ENCODE measurements at places on chromosomes 3 and 15.

DNA sequence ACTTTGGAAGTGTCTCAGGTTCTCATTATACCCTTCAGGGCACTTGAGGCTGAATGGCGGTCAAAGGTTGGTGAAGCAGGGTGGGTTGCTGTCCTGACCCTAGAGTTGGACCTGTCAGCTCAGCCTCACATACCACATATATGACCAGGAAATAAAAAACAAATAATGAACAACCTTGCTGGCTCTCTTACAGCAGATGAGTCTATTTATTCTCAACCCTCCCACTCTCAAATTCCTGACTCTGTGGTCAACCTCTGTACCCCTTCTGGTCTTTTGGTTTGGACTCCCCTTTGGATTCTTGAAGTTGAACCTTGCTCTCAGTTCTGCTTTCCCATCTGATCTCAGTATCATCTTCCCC is 16.9 kb downstream of the PPP2R3A start:
- DNase-seq, result no peak

DNA sequence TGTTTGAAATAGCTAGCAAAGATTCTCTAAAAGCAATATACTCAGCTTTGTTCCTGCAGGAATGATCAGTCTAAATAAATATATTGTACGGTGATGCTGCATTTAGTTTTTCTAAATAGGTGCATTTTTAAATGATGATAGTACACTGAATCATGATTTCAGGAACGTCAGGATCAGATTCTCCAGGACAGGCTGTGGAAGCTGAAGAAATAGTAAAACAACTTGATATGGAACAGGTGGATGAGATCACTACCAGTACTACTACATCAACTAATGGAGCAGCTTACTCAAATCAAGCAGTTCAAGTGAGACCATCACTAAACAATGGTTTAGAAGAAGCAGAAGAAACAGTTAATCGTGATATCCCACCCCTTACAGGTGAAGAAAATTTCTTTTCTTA is 46.3 kb upstream of the EIF3J start:
- no peak for DNase-seq

- DNase-seq, result no peak
Observed at GRCh38 chr3:117518364-117518763, 808.8 kb downstream of the TUSC7 start.

- DNase-seq, result no peak
Observed at GRCh38 chr3:72224804-72225509, 440.0 kb upstream of the PROK2 start.

- DNase-seq, result no peak
Observed at GRCh38 chr15:46297766-46298165, 662.9 kb downstream of the SQOR start.

- DNase-seq, result no peak
Observed at GRCh38 chr3:111923806-111924205, 55.0 kb upstream of the ABHD10 start.

- DNase-seq, result no peak
Observed at GRCh38 chr3:192186498-192186897, 540.8 kb downstream of the FGF12 start.

DNA sequence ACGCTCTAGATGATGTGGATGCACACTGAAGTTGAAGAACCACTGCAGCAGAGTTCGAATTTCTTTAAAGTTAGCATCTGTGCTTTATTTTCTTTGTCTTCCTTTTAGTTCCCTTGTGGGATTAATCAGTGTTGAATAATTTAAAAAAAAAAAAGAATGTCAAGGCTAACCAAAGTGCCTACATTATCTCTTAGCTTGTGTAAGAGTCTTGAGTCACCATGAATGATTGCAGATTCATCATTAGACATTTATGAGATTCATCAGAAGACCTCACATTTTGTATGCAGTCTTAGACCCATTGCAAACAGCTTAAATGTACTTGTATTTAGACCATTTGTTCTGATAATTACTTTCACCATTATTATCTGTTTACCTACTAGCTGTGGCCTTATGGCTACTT is 182.2 kb downstream of the FNDC3B start:
- DNase-seq, result no peak

DNA sequence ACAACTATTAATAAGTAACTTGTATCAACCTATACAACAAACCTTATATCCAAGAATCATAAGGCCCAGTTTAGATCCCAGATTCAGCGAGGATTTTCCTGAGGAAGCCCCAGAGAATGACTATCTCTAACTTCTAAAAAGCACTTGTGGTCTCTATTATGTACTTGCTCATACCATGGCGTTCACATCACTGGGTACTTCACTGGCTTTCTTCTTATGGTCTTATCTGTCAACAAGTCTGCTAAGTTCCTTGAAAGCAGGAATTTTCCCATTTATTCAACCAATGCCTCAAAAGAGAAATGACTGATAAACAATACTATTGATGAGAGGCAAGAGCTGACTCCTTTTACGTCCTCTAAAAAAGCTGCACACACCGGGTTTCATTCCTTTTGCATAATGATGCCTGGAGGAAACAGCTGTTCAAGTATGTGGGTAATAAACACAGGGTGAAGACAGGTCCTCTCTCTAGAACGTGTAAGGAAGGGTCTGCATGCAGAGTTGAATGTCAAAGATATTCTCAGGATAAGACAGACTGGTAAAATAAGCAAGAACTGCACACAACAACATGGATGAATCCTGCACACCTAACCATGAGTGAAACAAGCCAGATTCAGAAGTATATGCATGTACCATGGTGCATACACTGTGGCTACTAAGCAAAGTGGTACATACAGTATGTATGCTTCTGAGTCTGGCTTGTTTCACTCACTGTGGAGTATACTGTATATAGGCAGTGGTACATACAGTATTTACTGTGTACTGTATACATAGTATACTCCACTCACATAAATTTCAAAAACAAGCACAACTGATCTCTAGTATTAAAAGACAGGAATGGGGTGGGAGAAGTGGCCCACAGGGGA is 408.7 kb downstream of the SHQ1 start:
- DNase-seq, result no peak

GRCh38 chr15:42955518-42955917 is 34.9 kb upstream of the TTBK2 start:
- DNase-seq, result no peak

- no peak for DNase-seq
Observed at GRCh38 chr15:75059607-75060006, 36.2 kb downstream of the PPCDC start.

DNA sequence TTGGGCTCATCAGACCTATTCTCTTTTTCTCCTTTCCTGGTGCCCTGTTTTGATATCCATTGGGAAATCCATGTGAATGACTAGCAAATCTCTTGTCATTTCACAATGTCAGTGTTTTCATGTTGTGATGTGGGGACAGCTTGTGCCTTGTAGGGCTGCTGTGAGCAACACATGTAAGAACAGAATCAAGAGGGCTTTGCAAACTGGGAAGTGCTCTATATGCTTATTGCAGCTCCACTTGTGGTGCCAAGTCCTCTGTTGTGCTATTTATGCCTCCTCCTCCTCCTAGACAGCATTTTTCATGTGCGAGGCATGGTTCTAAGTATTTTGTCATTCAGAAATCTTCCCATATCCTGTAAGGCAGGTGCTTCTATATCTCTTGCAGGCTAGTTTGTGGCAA is 56.4 kb downstream of the ZNF621 start:
- no peak for DNase-seq

DNA sequence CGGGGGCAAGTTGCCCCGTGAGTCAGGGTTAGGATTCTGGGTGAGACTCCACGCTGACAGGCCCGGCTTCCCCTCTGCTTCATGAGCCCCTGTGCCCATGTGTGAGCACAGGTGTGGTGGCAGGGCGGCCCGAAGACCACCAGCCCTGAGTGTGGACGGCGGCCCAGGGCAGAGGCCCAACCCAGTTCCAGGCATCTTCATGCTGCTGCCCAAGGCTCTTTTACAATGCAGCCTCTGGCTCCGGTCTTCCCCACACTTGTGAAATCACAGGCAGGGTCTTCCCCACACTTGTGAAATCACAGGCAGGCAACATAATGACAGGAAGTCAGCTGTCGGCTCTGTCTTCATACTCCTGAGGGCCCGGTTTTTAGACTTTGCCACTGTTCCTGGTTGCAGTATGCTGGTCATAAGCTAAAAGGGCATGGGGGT is 78.8 kb downstream of the AAGAB start:
- DNase-seq, result no peak

DNA sequence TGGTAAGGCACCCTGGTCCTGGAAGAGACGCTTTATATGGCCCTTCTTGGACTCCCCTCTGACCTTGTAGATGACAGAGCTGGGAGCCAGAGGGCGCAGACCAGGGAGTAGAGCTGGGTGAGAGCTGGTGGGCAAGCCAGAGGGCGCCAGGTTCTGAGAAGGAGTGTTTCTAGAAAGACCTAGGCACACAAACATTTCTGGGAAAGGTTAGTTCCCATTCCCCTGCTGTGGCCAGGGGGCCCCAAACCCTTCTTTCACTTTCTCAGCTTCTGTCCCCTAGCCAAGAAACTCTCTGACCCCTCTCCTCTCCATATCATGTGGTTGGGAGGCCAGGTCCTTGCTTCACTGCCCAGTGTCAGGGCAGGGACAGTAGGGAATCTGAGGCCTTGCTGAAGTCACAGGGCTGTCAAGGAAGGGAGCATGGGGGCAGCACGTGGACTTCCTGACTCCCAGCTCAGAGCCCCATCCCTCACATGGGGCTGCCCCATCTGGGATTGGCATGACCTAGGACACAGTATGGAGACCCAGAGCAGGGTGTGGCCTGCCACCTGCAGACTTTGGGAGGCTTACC is 3.6 kb downstream of the HEMK1 start:
- DNase-seq, result no peak

DNA sequence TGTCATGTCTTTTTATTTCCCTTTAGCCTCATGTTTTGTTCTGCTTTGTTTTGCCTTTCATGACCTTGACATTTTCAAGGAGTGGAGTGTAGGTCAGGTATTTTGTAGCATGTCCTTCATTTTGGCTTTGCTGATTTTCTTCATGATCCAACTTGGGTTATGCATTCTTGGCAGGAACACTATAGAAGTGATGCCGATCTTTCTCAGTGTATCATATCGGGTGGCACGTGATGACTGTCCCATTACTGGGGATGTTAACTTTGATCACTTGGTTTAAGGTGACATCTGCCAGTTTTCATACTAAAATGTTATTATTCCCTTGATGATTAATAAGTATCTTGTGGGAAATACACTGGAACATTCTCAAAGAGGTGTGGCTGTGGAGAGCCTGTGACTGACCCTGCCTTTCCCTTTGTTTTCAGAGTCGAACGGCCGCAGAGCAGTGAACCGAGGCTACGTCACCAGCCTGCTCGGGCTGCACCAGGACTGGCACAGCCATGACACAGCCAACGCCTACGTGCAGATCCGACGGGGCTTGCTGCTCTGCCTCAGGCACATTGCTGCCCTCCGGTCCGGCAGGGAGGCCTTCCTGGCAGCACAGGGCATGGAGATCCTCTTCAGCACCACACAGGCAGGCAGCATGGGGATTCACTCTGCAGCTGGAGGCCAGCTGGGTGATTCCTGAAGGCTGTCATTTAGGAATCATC is 167.7 kb downstream of the AGBL1 start:
- DNase-seq, result no peak

- no peak for DNase-seq
Observed at GRCh38 chr15:52649686-52650085, 29.5 kb downstream of the ATOSA start.

DNA sequence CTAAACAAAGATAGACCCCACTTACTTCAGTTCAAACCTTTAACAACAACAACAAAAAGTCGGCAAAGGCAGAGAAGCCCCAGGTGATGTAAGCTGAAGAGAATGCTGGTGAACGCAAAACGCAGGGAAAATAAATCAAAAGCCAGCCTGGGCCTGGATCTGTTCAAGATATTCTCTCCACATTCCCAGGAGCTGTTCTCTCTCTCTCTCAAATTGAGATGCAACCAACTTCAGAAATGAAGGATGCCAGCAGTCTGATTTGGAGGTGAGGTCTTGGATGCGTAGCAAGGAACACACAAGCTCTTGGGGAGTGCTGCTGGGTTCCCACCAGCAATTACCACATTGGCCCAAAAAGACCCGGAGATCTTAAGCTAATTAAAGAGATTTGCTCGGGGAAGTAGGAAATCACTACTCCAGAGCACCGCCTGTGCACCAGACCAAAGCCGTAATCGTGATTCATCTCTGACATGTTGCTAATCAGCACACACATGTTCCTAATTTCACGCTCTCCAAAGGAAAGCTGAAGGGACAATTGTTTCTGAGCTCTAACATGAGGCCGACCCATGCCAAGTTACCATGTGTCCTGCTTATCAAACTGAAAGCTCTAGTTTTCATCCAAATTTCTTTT is 37.1 kb downstream of the IL17RD start:
- DNase-seq, result no peak

- DNase-seq, result no peak
Observed at GRCh38 chr15:57045741-57046382, 127.4 kb downstream of the TCF12 start.

GRCh38 chr15:68275165-68275746 is 2.3 kb upstream of the FEM1B start:
- no peak for DNase-seq

DNA sequence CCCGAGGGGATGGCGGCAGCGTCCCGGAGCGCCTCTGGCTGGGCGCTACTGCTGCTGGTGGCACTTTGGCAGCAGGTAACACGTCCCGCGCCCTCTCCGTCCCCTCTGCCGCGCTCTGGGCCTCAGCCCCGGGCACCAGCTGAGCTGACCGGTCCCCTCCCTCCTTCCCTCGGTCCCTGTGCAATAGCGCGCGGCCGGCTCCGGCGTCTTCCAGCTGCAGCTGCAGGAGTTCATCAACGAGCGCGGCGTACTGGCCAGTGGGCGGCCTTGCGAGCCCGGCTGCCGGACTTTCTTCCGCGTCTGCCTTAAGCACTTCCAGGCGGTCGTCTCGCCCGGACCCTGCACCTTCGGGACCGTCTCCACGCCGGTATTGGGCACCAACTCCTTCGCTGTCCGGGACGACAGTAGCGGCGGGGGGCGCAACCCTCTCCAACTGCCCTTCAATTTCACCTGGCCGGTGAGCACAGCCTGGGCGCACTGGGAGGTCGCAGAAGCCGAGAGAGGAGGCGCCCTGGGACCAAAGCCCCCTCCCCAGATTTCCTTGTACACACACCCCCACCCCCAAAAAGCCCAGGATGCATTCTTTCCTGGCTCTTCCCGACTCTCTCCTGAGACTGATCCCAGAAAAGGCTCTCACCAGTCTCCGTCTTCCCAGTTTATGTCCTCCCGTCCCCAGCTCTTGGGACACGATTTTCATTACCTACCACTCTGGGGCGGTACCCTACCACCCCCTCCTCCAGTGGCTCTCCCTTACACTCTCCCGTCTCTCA is 705 bp downstream of the DLL4 start:
- DNase-seq, result peak; percentile 90

- no peak for DNase-seq
Observed at GRCh38 chr3:170524073-170524472, 61.8 kb downstream of the SLC7A14 start.

GRCh38 chr15:88894819-88895767 is at the start of gene HAPLN3:
Gene HAPLN3, minus strand, starts transcription at chr15:88895544. Its CDS starts 8,246 bp downstream, at chr15:88887298.
- peak; percentile 88 for DNase-seq

- DNase-seq, result no peak
Observed at GRCh38 chr3:196541684-196542445, 26.5 kb downstream of the WDR53 start.

- DNase-seq, result peak; percentile 91
Observed at GRCh38 chr15:101127506-101128076, 124.3 kb downstream of the CHSY1 start.

DNA sequence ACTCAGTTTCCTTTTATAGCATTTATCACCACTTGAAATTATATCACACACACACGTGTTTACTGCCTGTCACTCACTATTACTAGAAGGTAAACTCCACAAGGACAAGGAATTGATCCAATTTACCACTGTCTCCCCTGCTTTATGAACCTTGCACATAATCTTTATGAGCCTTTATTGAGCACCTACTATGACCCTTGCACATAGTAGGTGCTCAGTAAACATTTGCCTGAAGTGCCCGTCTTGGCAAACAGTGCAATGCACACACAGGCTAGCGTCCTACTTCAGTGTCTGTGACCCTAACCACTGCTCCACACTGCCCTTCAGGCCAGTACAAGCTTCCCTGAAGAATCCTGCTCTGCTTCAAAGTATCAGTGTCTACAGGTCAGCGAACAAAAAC is 237.7 kb upstream of the TMC3 start:
- DNase-seq, result no peak
